Peyer's patch (tissue), 4 donors: ENCODE measurements at places on chromosomes 2 and 18.

GRCh38 chr2:23121968-23122648 is 262.9 kb upstream of the KLHL29 start:
- H3K4me3 ChIP-seq = no peak overlapping the region
- no peak for DNase-seq
- H3K4me1 ChIP-seq = no peaks in the 10 kb centered on the region
- H3K36me3 ChIP-seq = no peaks in the 10 kb centered on the region

DNA sequence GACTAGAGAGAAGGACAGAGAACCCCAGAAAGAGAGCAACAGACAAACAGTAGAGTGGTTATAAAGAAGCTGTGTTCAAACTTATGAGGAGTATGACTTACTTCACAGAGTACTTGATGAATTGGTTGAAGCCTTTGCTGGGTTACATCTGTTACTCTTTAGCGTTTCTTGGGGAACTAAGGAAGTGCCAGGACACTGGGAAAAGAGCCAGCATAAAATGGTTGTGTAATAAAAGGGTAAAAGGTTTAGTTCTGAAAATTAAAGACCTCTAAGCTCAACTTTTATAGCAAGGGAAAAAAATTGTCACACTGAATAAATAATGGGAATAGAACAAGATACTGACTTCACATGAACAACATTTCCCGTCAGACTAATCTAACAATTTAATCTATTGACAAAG is 17.0 kb upstream of the STAT4 start:
- H3K4me3 ChIP-seq = no peak overlapping the region
- H3K4me1 ChIP-seq = no peaks in the 10 kb centered on the region
- no peaks in the 10 kb centered on the region for H3K36me3 ChIP-seq

GRCh38 chr2:21131861-21132260 is 8.1 kb downstream of the TDRD15 start:
- H3K4me1 ChIP-seq = no peaks in the 10 kb centered on the region
- no peaks in the 10 kb centered on the region for H3K27me3 ChIP-seq
- H3K4me3 ChIP-seq = no peak overlapping the region
- no peaks in the 10 kb centered on the region for H3K36me3 ChIP-seq
- H3K27ac ChIP-seq = no peak overlapping the region
- DNase-seq = no peak

DNA sequence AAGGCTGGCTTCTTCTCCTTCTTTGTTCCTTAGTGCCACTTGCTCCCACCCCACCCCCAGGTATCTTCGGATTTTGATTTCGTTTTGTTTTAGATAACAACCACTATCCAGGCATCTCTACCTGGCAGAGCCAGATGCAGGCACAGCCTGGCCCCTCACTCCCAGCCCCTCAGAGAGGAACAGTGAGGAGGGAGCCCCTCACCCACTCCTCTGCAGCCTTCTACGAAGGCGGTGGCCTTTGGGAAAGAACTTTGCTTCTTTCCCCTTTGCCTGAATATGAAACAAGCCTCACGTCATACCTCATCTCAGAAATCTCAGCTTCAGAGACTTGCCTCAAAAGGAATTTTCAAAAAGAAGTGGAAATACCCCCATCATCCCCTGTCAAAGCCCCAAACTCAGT is 6.3 kb upstream of the CYP26B1 start:
- no peak overlapping the region for H3K27ac ChIP-seq
- H3K4me3 ChIP-seq = no peak overlapping the region
- peaks cover 18% of the 10 kb centered on the region for H3K4me1 ChIP-seq
- no peak for DNase-seq

DNA sequence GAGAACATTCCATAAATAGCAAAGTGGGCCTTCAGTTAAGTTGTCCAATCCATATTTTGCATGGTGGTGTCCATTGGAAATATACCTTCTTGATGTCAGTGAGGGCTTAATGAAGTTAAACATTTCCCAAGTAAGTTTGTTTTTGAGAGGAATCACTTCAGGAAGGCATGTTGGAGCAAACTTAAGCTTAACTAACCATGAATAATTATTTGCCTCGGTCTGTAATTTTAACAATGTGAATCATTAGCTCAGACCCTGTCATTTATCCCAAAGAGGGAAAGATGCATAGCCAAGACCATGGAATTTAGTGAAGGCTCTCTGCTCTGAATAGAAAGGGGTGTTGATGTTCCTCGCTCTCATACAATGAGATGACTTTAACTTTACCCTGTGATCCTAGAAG is 47.4 kb downstream of the SPATS2L start:
- H3K36me3 ChIP-seq = no peaks in the 10 kb centered on the region
- DNase-seq = no peak
- no peaks in the 10 kb centered on the region for H3K27me3 ChIP-seq
- H3K4me1 ChIP-seq = no peaks in the 10 kb centered on the region
- H3K4me3 ChIP-seq = no peak overlapping the region

DNA sequence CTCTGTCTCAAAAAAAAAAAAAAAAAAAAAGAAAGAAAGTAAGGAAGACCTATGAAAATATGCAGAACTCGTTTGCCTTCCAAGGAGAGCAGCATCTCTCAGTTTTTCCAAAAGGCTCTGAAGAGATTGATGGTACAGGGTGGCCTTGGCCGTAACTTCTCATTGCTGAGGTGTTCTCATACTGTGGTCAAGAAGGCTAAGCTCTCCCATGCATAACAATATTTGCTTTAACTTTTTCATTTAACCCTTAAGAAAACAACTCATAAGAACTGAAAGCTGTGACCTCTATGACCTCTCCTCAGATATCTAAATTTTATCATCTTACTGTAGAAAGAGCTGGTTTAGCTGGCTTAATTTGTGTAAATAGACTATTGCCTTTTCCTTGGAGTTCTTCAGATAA is 37.1 kb upstream of the GATA6 start:
- no peaks in the 10 kb centered on the region for H3K27me3 ChIP-seq
- no peak overlapping the region for H3K27ac ChIP-seq
- DNase-seq = no peak
